Left lung (tissue), 14 donors: ENCODE measurements at places on chromosomes 7 and 10.

DNA sequence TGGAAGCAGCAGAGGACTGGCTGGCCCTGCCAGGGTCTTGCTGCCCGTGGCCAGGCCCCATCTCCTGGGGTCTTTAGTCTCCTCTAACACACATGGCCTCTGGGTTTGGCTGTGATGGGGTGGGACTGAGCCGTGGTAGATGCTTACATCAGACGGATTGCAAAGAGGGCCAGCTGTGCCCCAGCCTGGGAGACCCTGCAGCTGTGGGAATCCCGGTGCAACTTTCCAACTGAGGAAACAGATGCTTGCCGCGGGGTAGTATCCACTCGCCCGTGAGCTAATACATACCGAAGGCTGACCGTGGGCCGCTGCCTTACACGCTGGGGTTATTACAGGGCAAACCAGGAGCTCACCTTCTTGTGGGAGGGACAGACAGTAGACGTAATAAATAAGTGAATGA is 24.1 kb upstream of the SH2B2 start:
- no peak for DNase-seq

DNA sequence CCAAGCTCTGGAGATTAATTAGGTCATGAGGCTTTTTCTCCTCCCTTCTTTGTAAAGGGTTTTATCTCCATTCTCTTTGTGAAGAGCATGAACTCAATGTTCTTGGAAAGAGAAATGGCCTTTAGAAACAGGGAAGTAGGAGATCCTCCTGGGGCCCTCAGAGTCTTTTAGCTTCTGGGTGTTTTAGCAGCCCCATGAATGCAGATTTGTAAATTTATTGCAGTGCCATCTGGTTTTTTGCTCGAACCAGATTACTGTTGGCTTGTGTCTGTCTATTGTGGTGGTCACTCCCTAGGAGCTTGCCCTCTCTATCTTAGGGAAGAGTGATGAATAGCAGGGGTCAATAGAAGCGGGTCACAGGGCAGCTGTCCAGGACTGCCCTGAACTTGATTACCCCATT is 110.6 kb downstream of the BTRC start:
- no peak for DNase-seq

GRCh38 chr10:130513686-130514476 is 377.7 kb downstream of the GLRX3 start:
- DNase-seq, result no peak

- no peak for DNase-seq
Observed at GRCh38 chr7:45696476-45696875, 122.3 kb downstream of the ADCY1 start.

DNA sequence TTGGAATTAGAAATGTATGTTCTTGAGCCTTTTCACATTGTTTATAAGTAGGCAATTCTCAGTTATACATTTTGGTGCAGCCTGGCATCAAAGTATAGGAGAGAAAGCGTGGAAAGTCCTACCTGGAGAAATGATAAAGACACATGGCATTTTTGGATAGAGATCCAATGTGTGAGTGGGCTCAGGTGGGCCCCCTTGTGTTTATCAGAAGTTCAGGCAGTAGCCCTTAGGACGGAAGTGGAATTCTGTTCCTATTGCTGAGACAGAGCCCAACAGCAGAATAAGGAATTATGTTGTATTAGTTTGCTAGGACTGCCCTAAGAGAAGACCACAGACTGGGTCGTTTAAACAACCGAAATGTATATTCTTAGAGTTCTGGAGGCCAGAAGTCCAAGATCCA is 85.2 kb upstream of the AMPH start:
- no peak for DNase-seq

GRCh38 chr10:114038819-114039218 is 4.8 kb upstream of the ADRB1 start:
- DNase-seq, result no peak

DNA sequence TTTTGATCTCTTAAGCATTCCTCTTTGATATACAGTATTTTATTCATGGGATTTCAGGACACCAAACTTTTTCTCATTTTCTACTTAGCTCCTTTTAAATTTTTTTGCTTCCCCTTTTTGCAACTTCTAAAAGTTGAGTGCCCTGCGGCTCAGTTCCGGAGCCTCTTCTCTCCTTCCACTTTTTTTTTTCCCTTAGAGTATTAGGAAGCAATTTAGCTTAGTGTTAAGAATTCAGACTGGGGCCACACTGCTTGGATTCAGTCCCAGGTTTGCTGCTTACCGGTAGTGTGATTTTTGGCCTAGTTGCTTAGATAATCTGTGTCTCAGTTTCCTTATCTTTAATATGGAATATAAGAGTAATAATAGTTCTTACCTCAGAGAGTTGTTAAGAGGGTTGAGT is 3.4 kb downstream of the STAM start:
- DNase-seq, result no peak

DNA sequence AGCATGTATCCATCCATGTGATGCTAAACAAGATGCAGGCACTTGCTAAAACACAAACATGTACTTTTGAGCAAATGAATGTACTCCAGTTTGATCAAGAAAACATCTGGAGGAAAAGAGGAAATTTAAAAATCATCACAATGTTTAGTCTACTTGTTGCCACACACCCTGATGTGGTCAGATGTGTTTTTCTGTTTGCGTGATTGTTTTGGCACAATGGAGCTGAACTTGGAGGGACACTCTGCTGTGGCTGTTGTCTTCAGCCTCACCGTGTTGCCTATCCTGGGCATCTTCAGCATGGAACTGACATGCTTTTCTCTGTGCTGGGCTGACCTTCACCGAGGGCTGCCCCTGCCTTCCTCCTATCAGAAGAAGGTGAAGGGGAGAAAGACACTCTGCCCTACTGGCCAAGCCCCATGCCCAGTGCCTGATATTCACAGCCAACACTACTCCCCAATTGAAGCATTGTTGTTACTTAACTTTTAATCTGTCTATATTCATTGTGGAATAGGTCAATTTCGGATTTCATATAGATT is 268.3 kb upstream of the IGFBP3 start:
- DNase-seq, result no peak

DNA sequence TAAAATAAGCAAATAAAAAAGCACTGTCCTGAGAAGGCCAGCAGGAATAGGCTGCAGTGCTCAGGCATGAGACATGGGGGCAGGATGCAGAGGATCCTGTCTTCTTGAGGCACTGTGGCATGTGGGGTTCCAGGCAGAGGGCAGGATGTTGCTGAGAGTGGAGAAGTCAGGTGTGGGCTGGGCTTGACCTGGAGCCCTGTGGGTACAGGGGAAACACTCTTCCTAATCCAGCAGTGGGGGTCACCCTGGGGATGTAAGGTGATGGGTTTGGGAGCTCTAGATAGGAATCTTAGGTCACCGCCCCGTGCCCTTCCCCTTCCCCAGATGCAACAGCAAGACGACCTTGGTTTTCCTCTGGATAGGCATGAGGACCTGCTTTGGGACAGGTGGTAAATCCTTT is 13.6 kb downstream of the SUMF2 start:
- DNase-seq, result no peak

- DNase-seq, result no peak
Observed at GRCh38 chr10:132542819-132543218, 5.2 kb downstream of the INPP5A start.

DNA sequence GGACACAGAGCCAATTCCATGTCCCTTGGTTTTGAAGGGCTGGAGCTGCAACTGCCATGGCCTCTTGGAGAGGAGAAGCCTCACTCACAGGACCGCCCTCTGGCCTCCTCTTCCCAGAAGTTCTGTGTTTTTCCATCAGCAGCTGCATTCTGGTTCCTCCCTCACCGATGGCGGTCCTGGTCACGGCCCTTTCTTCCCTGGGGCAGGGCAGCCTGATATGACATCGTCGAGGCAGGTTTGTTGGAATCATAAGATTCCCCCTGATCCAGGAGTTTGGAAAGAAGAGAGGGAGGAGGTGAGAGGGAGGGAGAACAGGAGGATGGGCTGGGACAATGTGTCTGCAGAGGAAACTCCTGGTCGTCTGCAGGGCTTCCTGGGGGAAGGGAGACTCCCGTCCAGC is 82.7 kb upstream of the PDZD8 start:
- DNase-seq, result no peak

- DNase-seq, result no peak
Observed at GRCh38 chr7:3495954-3496353, 194.9 kb downstream of the SDK1 start.

DNA sequence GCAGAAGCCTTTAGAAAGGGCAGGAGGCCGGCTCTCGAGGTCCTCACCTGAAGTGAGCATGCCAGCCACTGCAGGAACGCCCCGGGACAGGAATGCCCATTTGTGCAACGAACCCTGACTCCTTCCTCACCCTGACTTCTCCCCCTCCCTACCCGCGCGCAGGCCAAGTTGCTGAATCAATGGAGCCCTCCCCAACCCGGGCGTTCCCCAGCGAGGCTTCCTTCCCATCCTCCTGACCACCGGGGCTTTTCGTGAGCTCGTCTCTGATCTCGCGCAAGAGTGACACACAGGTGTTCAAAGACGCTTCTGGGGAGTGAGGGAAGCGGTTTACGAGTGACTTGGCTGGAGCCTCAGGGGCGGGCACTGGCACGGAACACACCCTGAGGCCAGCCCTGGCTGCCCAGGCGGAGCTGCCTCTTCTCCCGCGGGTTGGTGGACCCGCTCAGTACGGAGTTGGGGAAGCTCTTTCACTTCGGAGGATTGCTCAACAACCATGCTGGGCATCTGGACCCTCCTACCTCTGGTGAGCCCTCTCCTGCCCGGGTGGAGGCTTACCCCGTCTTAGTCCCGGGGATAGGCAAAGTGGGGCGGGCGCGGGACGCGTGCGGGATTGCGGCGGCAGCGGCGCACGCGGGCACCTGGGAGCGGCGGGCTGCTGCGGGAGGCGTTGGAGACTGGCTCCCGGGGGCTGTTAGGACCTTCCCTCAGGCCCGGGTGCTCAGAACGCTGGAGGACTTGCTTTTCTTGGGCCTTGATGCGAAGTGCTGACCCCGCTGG is at the start of gene FAS:
FAS (plus strand) TSS at position 415 of the 777 bp plus-strand sequence; CDS start at position 494, 79 bp downstream.
- DNase-seq, result peak; percentile 63

DNA sequence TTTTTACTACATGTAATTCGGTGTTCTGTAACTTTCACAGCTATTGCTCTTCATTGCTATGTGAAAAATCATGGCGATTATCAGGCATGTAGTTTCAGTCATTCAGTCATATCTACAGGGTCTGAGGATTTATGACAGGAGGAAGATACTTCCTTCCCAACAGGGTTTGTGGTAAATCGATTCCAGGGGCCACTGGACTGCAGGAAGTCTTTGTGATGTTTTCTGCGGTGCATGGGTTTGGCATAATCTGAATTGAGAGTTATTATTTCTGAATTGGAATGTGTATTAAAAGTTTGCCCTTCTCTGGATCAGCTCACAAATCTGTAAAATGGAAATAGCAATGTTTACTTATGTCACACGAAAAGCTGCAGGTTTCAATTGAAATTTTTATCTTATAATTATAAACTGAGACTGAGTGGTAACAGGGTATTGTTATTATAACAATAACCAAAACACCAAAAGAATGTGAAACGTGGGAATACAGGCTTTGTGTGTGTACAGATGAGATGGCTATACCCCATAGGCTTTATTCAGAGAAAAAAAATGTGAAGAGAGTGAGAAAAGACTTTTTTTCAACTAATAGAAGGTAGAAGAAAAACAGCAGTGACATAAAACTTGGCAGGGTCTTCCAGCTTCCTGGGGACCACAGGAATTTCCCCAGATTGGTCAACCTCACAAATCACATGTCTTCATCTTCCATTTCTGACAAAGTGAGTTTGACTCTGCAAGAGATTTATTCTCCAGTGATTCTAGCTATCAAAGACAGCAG is 307.7 kb upstream of the NFE2L3 start:
- no peak for DNase-seq

DNA sequence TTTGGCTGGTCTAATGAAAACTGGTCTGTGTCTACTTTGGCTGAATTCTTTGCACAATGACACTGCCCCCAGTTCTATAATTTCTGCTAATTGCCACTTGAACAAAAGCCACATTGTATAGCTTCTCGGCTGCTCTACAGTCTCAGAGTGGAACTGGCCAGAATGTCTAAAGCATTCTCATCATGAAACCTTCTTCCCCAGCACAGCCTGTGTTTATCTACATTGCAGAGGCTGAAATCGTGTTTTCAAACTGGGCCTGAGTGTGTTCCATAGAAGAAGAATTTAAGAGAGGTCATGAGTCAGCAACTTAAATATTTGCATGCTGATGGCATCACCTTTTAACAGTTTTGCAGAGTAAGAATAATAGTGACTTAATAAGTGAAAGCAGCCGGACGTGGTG is 177.2 kb downstream of the BUB3 start:
- no peak for DNase-seq

DNA sequence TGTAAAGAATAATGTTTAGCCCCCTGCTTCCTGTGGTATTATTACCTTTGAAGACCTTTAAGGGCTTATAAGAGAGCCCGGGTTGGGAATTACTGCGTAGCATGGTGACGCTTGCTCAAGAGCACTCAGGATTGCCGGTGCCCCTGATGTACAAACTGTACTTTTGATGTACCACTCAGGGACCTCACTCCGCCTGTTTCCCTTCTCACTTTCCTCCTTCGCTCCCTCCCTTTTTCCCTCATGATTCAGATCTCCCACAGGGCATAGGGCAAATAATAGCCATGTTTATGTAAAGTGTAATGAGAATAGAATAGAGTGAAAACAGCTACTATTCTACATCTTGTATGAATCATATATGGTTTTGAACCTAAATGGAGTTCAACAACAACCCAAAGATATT is 77.8 kb upstream of the PDCD4 start:
- DNase-seq, result peak; percentile 60

- no peak for DNase-seq
Observed at GRCh38 chr10:117005527-117006055, 604 bp upstream of the SHTN1 start.

- no peak for DNase-seq
Observed at GRCh38 chr10:32963096-32963495, 5.1 kb upstream of the ITGB1 start.

- no peak for DNase-seq
Observed at GRCh38 chr10:131799429-131799828, 101.4 kb upstream of the PPP2R2D start.

DNA sequence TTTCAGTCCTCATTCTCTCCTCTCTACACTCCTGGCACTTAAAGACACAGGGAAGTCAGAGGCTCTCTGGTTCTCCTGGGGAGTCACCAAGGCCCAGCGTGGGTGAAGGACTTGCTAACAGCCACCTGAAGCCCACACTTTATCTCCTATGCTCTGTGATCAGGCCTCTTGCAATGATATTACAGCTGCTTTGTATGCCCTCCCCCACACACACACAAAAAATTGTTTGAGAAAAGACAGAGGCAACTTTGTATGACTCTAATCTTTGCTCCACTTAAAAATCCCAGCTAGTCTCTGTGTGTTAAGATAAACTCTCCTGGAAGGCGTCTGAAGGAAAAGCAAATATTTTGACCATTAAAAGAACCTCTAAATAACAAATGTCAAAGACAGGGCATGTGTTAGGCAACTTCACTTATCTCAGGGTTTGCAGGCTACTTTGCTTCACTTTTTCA is 507.2 kb downstream of the TNS3 start:
- DNase-seq, result no peak

- peak; percentile 60 for DNase-seq
Observed at GRCh38 chr10:98302741-98303365, 34.9 kb upstream of the LOXL4 start.

GRCh38 chr10:2817940-2818636 is 249.3 kb upstream of the PFKP start:
- DNase-seq, result no peak

- no peak for DNase-seq
Observed at GRCh38 chr7:141619745-141620144, 68.5 kb downstream of the AGK start.

- no peak for DNase-seq
Observed at GRCh38 chr10:115944538-115944937, 328.5 kb downstream of the GFRA1 start.
